NCI-H146 (cell line): ENCODE measurements at places on chromosomes 2 and 18.

DNA sequence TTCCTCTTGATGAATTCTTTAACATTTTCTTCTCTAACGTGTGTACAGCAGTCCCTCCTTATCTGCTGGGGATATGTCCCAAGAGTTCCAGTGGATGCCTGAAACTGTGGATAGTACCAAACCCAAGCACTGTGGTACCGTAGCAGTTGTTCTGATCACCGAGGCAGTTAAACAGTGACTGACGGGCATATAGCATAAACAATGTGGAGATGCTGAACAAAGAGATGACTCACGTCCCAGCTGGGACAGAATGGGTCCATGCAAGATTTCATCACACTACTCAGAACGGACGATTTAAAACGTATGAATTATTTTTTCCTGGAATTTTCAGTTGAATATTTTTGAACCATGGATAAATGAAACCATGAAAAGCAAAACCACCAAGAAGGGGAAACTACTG lies 54.5 kb upstream of the SPAG16 start:
- no peak for DNase-seq

DNA sequence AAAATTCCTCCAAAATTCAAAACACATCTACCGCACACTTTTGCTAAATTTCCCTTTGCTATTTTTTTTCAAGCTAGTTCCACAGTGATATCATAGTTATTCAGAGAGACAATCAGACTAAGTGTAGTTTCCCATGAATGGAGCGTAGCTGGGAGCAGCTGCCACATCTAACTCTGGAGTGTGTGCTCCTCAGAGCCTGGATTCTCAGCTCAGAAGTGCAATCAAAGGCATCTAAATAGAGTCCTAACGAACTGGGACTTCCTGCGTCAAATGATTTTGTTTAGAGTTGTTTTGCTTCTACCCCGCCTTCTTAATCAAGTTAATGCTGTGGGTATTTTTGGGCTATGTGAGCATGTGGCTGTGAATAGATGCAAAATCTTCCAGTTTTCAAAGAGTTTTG lies 160.3 kb downstream of the TMEM18 start:
- DNase-seq = no peak

GRCh38 chr2:54295911-54296310 lies 39.9 kb upstream of the TSPYL6 start:
- DNase-seq = no peak

GRCh38 chr2:222038067-222038802 lies 260.6 kb downstream of the PAX3 start:
- DNase-seq = no peak

GRCh38 chr18:68056936-68057335 lies 540.4 kb upstream of the DSEL start:
- DNase-seq = no peak

GRCh38 chr18:23867006-23867405 lies 147.5 kb upstream of the TTC39C start:
- DNase-seq = peak; percentile 90

GRCh38 chr2:26740346-26740745 lies 23.7 kb upstream of the SLC35F6 start:
- DNase-seq = no peak

DNA sequence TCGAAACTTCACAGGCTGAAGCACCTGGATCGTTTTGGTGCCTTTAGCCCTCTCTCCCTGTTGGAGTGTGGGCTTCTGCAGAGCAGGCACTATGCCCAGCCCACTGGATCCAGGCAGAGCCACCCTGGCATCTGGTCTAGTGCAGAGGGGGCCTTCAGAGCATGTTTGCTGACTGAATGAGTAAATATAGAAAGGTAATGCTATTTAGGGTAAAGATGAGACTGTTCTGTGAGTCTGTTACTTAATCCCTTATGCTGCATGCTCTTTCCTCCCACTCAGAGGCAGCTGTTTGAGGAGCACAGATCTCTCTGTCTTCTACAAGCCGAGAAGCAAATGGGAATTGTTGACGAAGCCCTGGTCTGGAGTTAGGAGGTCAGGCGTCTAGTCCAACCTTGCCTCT lies 130.2 kb downstream of the RGPD3 start:
- DNase-seq = no peak

- peak; percentile 69 for DNase-seq
Observed at GRCh38 chr2:85468704-85469349, 50.3 kb downstream of the SH2D6 start.

GRCh38 chr2:218274586-218274985 lies 4.3 kb downstream of the PNKD start:
- DNase-seq = no peak

GRCh38 chr2:31188131-31188530 lies 29.2 kb downstream of the CAPN14 start:
- no peak for DNase-seq

GRCh38 chr18:70418546-70419311 lies 129.9 kb downstream of the SOCS6 start:
- no peak for DNase-seq

DNA sequence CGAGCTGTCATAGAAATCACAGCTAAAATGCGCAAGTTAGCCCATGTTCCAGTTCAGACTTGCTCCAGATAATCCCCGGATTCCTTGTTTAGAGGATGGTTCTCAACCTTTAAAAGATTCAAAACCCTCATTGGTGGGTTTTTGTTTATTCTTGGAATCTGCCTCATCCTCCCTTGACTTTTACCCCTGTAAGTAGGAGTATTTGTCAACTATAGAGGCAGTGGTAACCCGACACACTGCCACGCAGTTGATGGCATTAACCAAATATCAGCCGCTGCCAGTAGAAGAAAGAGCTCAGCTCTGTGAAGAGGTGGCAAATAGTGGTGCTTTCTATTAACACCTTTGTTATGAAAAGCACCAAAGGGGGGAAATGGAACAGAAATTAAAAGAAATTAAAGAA lies 40.4 kb upstream of the SELENOI start:
- no peak for DNase-seq

DNA sequence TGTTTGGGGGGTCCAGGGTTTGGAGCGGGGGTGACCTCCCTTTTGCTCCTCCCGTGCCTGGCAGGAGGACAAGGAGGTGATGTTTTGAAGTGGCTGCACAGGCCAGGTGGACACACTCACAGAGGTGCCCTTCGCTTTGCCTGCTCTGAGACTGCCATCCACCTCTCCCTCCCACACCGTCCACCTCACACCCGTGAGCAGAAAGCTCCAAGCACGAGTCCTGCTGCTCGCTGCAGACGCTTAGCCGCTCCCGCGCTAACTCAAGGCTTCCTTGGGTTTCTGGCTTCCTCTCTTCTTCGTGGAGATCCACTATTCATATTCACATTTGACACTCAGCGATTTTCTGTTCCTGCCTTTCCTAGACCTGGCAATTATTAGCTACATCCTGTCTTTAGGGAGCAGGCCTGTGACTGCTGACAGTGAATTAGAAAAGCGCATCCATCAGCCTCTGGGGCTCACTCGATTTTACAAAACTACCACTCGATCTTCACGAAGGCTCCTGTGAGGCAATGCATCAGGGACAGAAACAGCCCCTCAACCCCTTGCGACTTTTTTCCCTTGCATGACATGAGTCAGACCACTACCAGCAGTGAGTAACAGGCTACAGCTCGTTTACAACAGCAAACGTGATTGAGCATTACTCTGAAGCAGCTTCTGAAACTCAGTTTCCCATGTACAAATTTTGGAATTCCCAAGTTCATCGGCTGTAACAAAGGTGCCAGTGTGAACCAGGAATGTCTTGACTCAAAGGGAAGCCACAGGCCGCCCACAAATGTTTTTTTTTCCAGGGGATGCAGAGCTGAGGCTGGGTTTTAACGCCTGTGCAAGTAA lies 238.7 kb upstream of the SOX11 start:
- no peak for DNase-seq

GRCh38 chr2:110848519-110849030 lies 116.2 kb downstream of the ACOXL start:
- DNase-seq = no peak

DNA sequence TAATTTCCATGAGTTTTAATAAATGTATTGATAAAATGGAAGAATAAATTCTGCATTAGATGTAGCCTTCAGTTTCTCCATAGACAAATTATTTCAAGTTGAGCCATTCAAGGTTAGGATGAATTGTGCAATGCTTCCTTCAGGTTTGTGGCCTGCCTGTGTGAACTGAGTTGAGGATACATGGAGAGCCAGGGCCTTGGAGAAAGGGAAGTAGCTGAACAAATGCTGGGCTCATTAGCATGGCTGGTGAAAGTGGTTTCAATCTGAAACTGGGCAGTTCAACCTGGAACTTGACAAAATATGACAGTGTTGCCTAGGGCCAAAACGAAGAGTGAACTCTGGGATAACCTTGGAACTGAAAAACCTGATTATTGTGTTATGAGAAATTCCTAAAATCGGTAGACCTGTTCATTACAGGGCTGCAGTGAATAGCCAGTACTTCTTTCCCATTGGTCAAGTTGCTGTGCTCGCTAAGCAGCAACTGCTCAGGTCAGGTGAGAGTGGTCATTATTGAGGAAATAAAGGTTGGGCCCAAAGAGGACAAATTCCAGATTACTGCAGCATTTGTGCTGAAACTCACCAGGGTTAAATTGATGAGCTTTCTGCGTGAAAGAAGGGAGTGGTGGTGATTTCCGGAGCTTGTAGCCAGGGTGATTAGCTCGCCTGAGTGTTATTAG lies 12.7 kb downstream of the INPP1 start:
- DNase-seq = peak; percentile 36

DNA sequence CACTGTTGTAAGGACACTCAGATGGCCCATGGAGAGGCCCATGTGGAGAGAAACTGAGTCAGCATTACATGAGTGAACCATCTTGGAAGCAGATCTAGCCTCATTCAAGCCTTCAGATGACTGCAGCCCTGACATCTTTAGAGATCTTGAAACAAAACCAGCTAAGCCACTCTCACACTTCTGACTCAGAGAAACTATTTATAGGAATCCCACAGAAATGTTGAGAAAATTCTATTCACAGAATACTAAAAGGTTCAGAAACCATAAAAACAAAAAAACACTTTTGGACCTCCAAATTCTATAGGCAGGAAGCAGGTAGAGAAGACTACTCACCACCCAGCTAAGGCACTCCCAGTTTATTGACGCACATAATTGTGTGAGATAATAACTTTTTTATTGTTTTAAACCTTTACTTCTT lies 8.7 kb downstream of the TMEM169 start:
- no peak for DNase-seq

DNA sequence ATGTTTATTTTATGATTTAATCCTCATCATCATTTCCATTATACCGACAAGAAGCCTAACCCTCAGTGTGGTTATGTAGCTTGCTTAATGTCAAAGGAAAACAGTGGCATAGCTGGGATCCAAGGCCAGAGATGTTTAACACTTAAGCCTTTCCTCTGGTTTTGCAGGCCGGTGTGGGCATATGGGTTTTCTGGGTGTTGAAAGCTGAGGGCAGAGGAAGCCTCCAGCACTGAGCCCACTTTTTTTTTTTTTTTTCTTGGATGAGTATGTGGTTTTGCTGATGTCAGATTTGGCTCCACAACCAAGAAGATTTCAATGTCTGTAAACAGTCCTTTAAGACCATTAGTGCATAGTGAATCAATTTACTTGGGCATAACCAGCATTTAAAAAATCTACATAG lies 41.3 kb downstream of the LHCGR start:
- DNase-seq = no peak
